GM23248 (cell line): ENCODE measurements at places on chromosomes 11 and 22. TPM values are rescaled to one million over a fixed set of nuclear protein-coding genes. Genes with fewer than 3 reads are reported as not detected.

GRCh38 chr11:22597062-22597461 lies 28.6 kb downstream of the FANCF start:
- DNase-seq: no peak

GRCh38 chr22:18044548-18045271 lies 20.3 kb upstream of the MICAL3 start:
- no peak for DNase-seq

DNA sequence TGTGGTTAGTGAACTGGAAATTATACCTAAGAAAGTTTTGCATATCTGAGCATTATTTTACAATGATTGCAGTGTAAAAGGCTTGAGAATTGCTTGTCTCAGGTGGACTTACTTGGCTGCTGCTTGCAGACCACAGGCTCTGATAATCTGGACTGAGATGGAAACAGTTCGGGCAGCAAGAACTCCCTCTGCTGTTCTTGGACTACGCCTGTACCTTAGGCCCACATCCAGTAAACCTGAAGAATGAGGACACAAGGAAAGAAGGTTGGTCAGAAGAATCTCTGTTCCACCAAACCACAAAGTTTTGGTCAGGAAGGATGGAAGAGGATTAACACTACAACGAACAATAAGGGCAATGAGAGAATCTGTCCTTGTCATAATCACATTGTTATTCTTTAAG lies 80.1 kb downstream of the C2CD3 start:
- peak; percentile 1 for DNase-seq

The CELSR1 gene
- 0.38 and 0.54 TPM in 2 replicates for total RNA-seq

- no peak for DNase-seq
These were observed 22.4 kb upstream of the MYH9 start for GRCh38 chr22:36409911-36410756.

The RHOD gene
- 14.2 and 28.7 TPM in 2 replicates for total RNA-seq

The TRIM77 gene
- total RNA-seq: not detected in 2 replicates

- DNase-seq: peak; percentile 72
These were observed 821 bp downstream of the CELF1 start for GRCh38 chr11:47552056-47552565.
